ENCODE measurements at places on chromosomes 5 and 9.

GRCh38 chr5:128470663-128471062 is 67.4 kb downstream of the FBN2 start:
- DNase-seq, result no peak

DNA sequence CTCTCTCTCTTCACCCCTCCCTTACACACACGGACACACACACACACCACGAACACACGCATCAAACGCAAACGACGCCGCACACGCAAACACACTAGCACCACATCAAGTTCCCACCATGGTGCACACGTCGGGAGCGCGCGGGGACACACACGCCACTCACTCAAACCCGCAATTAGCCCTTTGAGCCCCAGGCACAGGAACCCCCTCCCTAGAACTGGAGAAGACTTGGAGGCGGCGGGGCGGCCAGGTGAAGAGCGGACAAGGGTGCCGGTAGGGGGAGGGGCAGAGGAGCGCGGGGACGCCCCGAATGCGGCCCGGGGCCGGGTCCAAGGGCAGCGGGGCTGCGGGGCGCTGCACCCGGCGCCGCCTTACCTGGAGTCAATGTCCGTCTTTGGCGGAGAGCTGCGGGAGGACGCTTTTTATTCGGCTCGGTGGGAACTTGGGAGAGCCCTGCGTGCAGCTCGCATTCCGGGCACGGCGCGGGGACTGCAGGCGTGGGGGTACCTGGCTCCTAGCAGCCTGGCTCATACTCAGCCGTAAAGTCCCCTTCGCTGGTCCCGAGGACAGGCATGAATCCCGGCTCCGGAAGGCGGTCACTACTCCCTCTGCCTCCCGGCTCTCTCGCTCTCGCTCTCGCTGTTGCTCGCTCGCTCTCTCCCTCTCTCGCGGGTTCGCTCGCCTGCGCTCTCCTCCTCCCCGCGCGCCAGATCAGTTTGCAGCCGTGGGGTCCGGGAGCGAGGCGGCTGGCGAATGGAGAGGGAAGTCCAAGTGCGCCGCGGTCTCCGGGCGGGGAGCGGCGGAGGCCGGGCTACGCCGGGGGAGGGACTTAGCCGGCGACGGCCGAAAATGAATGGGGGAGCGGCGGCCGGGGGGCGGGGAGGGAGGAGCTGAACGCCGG is at the start of gene BRINP1:
Gene BRINP1 (minus strand): TSS at position 755 of the 901 bp plus-strand sequence. CDS start 56,080 bp downstream, outside the sequence.
- no peak for DNase-seq

- no peak for DNase-seq
These were observed 163.8 kb upstream of the MVB12B start for GRCh38 chr9:126162611-126163381.

DNA sequence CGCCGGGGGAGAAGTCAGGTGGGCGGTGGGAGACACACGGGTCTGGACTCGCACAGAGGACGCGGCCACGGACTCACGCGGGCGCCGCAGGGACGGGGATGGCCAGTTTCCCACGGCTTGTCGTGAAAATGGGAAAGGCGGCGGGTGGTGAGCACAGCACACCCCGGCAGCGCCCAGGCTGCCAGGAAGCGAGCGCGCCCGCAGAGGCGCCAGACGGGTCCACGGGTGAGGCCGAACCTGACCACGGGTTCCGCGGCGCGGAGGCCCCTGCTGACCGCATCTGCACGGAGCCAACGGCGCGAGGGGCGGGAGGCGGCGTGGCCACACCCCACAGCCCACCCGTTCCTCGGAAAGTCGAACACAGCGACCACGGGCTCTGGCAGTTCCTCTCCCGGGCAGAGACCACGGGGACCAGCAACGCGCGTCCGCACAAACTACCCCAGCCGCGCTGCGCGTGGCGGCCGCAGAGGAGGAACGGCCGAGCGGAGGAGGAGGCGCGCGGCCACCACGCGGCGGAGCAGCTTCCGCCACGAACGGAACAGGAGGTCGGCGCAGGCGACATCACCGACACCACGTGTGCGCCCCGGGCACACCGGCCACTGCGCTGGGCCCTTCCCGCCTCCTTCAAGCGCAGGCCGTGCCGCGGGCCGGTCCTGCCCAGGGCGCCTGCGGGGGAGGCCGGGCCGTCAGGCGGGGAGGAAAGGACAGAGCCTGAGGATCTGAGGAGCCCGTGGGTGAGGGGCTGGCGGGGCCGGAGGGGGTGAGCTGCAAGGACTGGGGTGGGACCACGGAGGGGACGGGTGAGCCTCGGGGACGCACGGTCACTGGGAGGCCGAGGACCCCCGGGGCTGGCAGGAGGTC is 5.6 kb downstream of the EXD3 start:
- no peak for DNase-seq

- no peak for DNase-seq
These were observed 12.3 kb downstream of the CCNH start for GRCh38 chr5:87400305-87400899.

DNA sequence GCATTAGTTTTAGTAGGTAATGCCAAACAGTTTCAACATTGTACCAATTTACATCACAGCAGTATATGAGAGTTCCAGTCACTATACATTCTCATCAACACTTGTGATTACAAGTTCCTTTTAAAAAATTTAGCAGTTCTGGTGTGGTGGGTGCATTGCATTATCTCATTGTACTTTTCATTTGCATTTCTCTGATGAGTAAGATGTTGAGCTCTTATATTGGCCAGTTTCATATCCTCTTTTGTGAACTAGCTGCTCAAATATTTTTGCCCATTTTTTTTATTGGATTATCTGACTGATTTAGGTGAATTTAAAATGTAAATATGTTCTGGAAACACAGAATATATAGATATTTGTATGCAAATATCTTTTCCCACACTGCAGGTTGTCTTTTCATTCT is 160.9 kb upstream of the NR3C1 start:
- no peak for DNase-seq

DNA sequence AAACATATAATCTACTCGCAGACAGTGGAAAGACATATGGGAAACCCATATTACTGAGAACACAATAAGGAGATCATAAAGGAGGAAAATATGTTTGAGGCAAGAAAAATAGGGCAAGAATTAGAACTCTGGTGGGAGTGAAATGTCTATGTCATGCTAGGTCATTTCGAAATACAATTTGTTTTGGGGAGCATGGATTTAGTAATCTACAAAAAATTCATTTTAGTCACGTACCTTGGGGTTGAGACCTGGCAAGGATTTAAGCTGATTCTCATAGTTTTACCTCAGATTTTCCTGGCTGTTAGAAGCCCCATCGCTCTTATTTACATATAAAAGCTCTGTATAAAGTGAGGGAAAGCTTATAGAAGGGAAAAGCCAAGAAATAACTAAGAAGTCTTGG is 11.5 kb upstream of the CSNK1G3 start:
- no peak for DNase-seq

DNA sequence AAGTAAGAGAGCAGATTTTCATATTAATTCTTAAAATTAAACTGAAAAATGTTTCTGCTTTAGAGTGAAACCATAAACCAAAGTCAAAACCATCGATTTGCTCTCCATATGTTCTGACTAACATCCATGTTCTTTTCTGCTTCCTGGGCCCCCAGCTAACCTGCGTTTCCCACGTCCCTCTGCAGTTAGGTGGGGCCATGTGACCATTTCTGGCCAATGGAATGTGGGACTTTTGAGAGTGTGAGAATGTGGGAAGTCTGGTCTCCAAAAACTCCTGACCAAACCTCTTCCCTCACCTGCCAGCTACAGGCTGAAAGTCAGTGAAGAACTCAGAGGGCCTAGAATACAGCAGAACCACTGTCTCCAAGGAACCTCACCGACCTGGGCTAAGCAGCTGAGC is 44.9 kb downstream of the ANKH start:
- DNase-seq, result no peak

GRCh38 chr9:128554155-128554862 is 1.9 kb downstream of the SPTAN1 start:
- DNase-seq, result no peak

DNA sequence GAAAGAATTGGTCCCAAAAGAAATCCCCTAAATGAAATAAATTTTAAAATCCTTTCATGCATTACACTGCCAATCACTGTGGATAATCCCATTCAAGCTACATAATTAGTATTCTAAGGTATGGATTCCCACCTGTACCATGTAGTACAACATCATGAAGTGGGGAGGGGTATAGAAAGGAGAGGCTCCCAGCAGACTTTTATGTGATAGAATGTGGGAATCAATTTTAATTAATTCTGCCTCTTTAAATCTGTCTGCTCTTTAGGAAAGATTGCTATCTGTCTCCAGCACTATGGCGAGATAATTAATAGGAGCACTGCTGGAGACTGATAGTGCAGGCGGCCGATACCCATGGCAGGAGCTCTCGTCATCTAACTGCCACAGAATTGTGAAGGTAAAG is 95.4 kb downstream of the CDH12 start:
- no peak for DNase-seq

DNA sequence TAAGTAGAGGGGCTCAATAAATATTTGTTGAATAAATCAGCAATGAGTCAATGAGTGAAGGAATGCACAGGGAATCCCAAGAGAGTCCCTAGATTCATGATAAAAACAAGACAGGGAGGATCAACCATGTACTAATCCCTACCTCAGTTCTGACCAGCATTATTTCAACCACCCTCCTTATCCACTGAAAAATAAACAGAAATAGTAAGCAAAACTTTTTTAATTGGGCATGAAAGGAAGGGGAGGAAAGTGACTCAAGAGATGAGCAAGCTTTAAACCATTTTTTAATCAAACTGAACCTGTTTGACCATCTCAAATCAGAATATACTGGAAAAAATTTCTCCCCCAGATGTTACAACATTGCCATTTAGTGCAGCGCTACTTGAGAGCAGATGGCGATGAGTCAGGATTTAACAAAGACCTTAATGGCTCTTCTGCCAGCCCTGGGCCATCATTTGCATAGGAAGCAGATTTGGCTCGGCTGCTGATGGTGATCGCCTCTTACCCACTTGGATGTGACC is 194.8 kb upstream of the SLC30A5 start:
- no peak for DNase-seq

GRCh38 chr5:139705191-139705590 is 57.0 kb downstream of the CXXC5 start:
- DNase-seq, result no peak

DNA sequence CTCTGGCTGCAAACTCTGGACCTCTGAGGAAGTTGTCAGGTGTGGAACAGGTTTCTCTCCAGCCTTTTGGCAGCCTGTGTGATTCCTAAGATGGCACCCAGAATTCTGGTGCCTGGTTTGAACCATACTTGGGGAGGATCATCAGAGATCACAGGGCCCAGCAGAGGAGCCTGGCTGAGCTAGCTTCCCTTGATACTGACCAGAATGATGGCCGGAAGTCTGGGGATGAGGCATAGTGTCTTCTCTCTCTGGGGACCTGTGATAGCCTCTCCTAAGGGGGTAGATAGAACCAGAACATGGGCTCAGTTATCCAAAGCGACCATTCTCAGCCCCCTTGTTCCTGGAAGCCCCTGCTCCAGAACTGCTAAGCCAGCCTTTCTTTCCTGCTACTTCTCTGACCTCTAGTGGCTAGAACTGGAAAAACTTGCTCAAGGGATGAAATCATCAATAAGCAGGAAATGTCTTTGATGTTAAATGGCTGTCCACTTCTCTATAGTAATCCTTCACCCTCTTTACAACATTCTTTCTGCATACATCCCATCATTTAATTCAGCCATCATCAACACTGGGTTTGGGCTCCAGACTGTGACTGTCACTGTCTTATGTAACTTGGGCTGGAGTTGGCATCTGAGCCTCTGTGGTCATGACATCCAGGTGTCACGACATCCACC is 55.1 kb downstream of the C9orf152 start:
- DNase-seq, result no peak
